ENCODE measurements at places on chromosomes 12 and 14.

DNA sequence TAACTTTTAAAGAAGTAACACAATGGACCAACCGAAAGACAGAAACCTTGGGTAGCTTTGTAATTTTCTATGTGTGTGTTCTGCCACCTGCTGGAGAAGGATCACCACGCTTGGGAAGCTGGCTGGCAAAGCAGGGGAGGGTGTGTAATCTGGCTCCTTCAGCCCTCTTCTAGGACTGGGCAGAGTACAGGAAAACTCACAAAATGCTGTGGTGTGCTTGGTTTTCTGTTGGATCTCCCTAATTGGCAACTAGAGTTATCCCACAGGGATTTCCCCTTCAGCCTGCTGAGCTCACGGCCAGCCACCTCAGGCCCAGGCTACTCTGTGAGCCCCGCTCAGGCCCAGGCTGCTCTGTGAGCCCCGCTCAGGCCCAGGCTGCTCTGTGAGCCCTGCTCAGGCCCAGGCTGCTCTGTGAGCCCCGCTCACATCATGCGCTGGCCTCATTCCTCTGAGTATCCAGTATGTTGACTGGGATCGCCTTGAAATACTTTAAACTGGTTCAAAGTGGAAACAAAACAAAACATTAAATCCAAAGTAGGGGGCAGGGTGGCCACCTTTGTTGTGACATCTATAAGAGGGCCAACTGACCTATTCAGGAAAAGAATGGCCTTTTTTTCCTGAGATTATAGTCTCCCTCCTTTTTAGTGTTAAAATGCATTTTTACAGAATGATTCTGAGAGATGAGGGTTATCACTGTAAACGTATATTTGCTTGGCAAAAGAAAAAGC lies 52.0 kb upstream of the RNU6-8 start:
- no peak for DNase-seq

DNA sequence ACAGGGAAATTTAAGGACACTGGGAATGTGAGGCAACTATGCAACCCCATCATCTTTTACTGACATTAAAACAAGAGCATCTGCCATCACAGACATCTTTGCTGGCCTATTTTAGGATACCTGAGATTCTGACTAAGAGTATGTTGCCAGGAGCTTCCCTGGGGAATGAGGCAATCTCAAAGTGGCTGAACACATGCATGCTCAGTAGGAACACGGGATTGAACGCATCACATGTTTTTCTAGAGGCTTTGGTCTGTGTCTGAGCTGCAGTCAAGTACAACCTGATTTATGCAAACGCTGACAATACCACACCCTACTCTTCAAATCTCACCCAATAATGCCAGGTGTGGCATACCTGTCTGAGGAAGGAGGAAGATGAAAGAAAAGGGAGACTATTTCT lies 416.5 kb downstream of the NELL2 start:
- DNase-seq: no peak

DNA sequence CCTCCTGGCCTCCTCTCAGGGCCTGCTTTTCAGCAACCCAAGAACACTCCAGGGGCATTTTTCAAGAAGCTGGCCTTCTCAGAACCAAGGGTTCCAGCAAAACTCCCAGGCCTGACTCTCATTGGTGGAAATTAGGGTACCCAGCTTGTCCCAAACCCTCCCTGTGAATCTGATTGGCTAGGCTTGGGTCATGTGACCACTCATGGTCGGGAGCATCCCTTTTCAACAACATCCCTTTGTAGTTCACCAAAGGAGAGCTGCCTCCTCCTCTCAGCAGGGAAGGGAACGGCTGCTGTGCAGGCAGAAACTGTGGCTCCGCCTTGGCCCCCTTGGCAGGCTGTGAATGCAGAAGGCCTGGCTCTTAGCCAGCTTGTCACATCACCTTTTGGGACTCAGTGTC lies 94.5 kb downstream of the AACS start:
- DNase-seq: no peak

GRCh38 chr14:95406756-95407277 lies 87.1 kb upstream of the CLMN start:
- DNase-seq: no peak

DNA sequence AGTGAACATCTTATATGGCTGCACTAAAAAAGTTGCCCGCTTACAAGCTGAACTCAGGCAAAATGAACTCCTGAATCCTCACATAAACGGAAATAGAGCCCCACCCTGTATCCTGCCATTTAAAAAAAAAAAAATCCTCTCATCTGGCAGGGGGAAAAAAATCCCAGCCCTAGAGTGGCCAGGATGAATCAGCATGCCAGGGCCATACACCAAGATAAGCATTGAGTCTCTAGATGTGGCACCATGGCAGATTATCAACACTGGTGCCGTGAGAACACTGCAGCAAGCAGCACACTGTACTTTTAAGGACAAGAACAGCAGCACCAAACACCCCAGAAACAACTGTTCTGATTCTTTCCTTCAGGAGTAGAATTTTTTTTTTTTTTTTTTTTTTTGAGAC lies 65.5 kb downstream of the RASSF3 start:
- DNase-seq: no peak

- DNase-seq: no peak
Measured at GRCh38 chr14:54172562-54172961, 215.9 kb upstream of the BMP4 start.

DNA sequence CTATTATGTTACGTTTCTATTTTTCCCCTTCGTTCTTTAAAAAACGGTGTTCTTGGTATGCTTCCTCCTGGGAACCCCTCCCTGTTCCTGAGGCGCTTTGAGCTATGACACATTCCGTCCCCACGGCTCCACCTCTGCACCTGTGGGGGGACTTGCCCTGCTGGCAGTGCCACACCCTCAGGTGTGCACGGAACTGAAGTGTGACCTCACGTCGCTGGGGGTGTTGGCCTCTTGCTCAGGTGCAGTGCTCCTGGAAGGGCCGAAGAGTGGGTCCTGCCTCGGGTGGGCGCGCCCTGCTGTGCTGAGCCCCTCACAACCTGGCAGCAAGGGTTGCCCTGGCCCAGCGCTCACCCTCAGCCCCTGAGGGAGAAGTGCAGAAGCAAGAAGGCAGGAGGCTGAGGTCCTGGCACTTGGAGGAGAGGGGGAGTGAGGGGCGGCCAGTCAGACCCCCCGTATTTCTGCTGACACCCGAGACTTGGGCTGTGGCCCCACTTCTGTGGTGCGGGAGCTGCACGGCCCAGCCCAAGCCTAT lies 4.9 kb downstream of the AMN start:
- no peak for DNase-seq

DNA sequence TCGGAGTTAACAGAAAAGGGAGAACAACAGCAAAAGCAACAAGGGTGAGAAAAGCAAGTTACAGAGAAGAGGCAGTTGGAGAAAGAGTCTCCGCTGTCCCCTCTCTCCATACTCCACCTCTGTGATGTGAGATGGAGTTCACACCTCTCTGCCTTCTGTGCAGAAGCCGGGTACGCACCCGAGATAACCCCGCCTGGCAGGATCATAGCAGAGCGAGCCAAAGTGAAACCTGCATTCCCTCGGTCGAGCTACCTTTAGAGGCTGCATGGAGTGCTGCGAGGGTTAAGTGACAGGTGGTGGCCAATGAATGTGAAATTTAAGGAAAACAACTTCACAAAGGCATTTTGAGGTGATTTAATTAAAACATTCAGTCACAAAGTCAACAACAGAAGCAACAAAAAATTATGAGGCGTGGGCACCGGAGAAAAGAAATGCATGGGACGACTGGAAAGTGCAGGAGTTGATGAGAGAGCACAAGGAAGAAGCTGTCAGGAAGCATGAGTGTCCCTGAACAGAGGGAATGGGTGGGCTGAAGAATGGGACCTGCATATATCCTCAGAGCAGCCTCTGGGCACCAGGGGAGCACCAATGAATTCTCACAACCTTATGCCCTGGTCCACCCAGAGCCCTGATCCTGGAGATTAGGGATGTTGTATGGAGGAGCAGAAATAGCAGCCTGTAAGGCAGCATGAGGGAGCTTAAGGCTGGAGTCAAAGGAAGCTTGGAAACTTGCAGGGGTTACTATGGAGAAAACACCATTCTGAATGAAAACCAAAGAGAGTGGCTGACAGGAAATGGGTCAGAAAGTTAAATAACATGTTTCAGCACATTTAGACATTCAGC lies 208.3 kb downstream of the EMP1 start:
- DNase-seq: no peak

- no peak for DNase-seq
Measured at GRCh38 chr14:91005716-91006115, 54.7 kb downstream of the RPS6KA5 start.

DNA sequence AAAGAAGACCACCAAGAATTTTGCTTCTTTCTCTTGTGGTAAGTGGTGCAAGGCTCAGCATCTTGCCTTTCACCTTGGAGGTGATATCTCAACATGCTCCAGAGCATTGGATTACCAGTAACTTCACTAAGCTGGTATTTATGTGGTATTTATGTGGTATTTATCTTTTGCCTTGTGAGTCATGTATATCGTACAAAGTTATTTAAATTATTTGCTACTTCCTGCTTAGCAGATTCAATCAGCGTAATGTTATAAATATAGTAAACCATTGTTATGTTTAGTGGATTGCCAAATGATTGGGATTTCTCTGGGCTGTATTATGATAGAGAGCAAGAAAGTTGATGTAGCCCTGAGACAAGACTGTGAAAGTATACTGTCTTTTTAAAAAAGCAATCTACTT lies 366.4 kb downstream of the IPO8 start:
- DNase-seq: no peak

- DNase-seq: no peak
Measured at GRCh38 chr12:68122236-68122920, 37.2 kb downstream of the IFNG start.

- no peak for DNase-seq
Measured at GRCh38 chr12:129844662-129845220, 59.1 kb downstream of the TMEM132D start.

- DNase-seq: no peak
Measured at GRCh38 chr12:95736631-95737030, 53.9 kb downstream of the NTN4 start.

GRCh38 chr14:91399868-91400640 lies 17.6 kb downstream of the CCDC88C start:
- no peak for DNase-seq

DNA sequence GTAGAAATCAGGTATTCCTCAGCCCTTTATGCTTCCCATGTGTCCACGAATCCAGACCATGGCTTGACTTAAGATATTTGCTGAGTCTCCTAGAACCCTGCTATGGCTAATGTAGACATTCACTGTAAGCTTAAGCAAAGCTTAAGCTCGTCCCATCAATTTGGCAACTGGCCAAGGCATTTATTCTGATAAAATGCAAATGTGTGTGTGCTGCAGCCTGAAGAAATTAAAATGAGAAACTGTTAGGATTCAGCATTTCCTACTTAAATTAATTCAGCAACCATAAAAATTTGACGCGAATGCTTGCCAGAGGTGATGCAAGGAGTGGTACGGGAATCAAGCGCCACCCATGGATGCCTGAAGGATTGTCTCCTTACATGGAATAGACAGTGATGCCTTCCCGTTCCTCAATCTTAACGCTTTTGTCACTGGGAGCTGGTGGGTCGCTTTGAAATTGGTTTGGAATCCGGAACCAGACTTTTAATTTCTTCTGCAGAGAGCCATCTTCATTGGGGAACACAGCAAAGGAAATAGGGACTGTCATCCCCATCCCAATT lies 13.2 kb downstream of the HEBP1 start:
- no peak for DNase-seq

- DNase-seq: no peak
Measured at GRCh38 chr12:30794591-30795409, 40.0 kb upstream of the CAPRIN2 start.

DNA sequence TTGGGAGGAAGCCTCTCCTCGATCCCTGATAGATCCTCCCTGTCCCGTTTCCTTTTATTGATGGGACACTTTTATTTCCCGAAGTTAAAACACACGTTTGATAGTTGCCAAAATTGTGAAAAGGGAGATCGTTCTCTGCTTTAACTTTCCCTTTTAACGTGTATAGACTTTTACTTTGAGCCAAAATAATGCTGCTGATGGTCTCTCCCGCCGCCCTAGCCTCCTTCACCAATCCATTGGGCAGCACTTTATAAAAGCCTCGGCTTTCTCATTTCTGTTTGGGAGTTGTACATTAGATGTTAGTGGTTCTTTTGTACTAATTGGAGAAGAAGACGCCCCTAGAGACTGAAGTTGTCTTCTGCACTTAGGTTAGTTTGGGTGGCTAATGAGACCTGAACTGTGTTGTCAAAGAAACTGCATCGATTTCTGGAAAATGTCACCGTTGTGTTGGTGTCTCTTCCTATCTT lies 1.4 kb downstream of the TMTC2 start:
- no peak for DNase-seq

DNA sequence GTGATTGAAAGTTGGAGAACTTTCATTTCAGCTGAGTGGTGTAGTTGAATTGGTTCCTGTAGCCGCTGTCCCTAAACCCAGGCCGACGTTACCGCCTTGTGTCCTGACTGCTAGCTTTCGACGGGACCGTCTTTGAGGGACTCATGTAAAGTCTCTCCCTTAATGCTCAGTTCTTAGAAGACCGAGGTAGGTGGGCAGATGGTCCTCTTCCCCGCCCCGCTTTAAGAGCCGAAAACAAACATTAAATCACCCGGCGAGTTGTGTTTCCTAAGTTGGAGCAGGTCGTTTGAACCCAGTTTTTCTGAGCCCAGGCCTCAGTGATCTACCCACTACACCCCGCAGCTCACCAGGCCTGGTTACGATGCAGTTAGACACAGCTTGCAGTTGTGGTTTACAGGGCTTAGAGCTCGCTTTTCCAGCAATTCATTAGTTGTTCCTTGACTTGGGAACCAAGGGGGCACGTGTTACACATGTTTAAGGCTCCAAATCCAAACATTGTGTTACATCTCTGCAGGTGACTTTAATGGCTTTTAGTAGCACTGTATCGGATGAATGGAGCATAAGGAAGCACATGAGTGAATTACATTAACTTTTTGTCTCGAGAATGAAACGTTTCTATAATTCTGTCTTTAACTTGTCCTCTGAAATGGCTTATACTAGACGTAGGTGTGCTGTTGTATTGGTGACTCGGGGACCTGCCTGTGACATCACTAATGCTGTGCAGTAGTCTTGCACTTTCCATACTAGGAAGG lies 790 bp downstream of the NEDD1 start:
- DNase-seq: no peak

DNA sequence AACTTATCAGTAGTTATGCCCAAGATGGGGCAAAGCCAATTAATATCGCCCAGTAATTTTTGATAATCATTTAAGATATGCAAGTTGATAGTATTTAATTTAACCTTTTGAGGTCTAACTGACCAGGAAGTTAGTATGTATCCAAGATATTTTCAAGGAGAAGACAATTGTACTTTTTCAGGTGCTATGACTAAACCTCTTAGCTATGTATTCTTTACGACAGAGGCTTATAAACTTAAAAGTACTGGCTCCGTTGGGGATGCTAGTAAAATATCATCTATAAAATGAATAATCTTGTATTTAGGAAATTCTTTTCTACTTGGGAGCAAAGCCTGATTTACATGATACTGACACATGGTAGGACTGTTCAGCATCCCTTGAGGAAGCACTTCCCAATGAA lies 40.3 kb downstream of the TMTC3 start:
- DNase-seq: no peak

- no peak for DNase-seq
Measured at GRCh38 chr12:131057722-131058515, 104.2 kb downstream of the ADGRD1 start.

Measured in AG04449 (cell line).